ENCODE measurements at places on chromosomes 6 and 20.

DNA sequence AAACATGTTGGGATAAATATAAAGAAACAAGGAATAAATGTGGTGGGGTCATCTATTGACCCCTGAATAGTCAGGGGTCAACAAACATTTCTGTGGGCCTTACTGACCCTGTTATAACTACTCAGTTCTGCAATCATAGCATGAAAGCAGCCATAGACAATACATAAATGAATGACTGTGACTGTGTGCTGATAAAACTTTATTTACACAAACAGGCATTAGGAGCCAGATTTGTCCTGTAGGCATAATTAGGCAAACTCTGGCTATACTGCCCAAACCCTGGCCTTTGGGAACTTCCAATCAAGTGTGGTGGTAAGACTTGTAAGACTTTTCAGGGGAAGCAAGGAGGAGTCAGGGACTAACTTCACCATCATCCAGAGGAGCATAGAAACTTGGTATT is 222.7 kb downstream of the KHDC1L start:
- no peak for DNase-seq

DNA sequence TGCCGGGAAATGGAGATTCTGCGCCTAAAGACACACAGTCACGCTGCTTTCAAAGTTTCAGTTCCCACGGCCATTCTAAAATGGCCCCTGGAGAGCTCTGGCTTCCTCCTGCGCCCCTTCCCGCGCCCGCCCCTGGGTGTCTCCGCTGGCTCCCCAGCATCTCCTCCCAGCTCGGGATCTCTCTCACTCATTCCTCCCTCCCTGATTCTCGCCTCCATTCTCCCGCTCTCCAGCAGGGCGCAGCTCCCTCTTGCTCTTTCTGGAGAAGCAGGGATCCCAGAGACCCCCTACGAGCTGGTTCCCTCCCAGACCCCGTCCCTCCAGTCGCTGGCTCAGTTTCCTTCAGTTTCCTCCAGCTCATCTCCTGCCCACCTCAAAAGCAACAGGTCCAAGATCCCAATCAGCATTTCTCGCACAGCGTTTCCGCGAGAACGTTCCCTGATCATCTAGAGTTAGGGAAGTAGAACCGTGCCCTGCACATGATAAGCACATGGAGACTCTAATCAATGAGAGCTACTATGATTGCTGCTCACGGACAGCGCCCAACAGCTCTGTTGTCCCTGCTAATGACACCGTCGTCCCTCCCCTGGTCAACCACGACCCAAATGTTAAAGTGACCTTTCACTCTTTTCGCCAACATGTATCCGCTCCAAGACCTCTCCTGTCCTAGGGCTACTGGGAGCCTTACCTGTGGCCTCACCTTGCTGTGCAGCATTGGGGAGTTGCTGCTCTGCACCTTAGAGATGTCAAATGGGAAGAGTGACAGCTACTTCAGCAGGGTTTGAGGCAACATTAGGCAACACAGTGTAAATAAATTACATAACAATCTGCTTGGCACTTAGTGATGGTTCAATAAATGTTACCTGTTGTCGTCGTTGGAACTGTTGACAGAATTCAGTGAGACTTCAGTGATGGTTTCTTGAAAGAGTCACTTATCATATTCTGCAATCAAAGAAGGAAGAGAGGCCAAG is 218.5 kb upstream of the QKI start:
- no peak for DNase-seq

DNA sequence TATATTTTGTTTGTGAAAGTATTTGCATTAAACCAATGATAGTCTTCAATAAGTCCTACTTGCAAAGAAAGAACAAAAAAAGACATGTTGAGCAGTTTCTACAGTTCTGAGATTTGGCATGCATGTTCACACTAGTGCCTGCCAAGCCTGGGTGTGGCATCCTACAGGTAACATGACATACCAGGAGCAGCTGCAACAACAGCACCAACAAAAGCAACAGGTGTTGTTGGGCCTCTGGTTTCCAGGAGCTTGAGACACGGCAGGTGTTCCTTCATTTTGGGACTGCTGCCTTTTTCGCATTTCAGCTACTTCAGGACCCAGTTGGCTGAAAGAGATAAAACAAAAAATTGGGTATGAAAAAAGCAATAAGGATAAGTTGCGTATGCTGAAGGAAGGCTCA is 41.2 kb upstream of the MTRF1L start:
- no peak for DNase-seq

DNA sequence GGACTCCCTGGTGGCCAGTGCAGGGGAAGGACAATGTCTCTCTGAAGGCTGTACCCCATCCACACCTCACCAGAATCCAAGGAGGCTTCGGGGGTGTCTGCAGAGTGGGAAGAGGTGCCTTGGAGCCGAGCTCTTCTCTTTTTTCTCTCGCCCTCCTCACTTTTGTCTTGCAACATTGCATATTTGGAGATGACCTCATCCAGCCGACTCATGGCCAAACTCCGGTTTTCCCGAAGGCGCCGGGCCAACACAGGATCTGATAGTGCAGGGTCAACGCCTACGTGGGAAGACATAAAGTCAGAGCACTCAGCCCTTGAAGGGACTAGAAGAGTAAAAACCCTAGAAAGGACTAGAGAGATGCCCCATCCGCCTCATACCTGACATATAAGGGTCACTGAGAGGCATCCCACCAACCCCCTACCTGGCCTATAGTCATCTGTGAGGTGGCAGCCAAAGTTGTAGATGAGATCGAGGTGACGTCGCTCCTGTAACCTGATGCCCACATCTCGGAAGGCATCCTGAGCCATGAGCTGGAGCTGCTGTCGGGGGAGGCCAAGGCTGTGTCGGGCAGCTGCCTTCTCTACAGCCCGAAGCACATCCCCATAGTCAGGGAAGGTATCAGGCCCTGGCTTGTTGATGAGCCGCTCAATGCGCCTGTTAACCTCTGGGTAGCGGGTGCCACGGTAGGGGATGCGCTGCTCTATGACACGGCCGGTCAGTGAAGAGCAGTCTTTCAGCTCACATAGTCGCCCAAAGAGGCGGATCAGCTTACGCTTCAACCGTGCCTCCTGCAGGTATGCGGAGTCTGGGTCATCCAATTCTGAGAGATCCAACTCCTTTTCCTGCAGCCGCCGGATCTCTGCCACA is 3.0 kb upstream of the ZBTB22 start:
- no peak for DNase-seq

Measured in CD4-positive, alpha-beta T cell treated with Interleukin-17A for 4 hours (primary cell).